ENCODE measurements at places on chromosomes 2 and 18.

GRCh38 chr2:121947674-121948073, 192.2 kb downstream of the TSN start:
- no peak for DNase-seq

- DNase-seq, result peak; percentile 64
These were observed 128.9 kb downstream of the HDAC4 start for GRCh38 chr2:239271882-239272281.

- DNase-seq, result peak; percentile 93
These were observed 105.5 kb downstream of the COLEC12 start for GRCh38 chr18:394987-395362.

- DNase-seq, result no peak
These were observed 172.5 kb upstream of the NETO1 start for GRCh38 chr18:73040247-73040646.

- no peak for DNase-seq
These were observed 61.6 kb downstream of the WDR7 start for GRCh38 chr18:56712761-56713160.

- peak; percentile 86 for DNase-seq
These were observed 69.3 kb upstream of the FN1 start for GRCh38 chr2:215505044-215505786.

DNA sequence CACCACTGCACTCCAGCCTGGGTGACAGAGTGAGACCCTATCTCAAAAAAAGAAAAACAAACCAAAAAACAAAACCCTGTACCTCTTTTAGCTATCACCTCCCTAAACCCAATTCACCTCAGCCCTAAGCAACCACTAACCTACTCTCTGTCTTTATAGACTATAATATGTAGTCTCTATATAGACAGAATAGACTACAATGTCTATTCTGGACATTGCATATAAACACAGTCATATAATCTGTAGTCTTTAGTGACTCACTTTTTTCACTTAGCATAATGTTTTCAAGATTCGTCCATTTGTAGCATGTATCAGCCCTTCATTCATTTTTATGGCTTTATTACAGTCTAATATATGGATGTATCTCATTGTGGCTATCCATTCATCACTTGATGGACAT, 37.2 kb upstream of the MRPL33 start:
- no peak for DNase-seq

- DNase-seq, result no peak
These were observed 481.2 kb downstream of the NUP35 start for GRCh38 chr2:183605440-183605839.

GRCh38 chr2:68287580-68288441, 31.9 kb downstream of the CNRIP1 start:
- peak; percentile 65 for DNase-seq

DNA sequence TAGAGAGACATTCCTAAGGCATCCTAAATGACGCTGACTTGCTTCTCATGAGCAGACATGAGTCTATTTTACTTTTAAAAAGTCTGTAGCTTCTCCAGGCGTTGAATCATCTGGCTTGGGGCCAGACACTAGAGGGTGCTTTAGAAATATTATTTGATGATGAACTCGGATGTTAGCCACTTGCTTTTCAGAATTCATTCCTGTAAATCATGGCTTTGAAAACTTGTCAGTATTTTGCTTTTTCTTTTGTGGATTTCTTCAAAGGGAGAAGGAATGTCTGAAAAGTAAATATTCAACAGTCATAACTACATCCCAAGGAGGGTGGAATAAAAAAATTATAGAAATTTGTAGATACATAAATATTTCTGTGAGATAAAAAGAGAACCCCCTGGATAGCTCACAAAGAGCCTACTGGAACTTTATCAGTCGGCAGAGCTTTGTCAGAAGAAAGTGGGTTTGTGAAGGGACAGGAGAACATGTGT, 370.8 kb downstream of the OSR1 start:
- peak; percentile 95 for DNase-seq

- DNase-seq, result no peak
These were observed 9.9 kb upstream of the CTLA4 start for GRCh38 chr2:203857656-203858055.

DNA sequence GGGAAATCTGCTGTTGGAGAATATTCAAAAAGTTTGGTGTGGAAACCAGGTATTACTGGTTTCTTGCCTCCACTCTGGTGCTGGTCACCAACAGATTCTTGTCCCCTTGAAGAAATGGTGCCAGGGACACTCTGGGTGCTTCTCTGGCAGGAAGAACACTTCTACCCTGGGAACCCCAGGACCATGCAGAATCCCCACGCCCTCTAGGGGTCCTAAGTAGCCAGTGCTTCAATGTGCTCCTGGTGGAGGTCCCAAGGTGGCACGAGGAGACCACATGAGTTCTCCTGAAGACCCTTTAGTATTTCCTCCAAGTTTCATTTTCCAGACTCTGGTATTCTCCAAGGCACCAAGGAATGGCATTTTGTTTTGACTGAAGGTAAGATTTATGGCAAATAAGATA, 380.6 kb downstream of the TSN start:
- DNase-seq, result peak; percentile 8

GRCh38 chr18:1544016-1544415, 639.3 kb downstream of the ADCYAP1 start:
- no peak for DNase-seq

DNA sequence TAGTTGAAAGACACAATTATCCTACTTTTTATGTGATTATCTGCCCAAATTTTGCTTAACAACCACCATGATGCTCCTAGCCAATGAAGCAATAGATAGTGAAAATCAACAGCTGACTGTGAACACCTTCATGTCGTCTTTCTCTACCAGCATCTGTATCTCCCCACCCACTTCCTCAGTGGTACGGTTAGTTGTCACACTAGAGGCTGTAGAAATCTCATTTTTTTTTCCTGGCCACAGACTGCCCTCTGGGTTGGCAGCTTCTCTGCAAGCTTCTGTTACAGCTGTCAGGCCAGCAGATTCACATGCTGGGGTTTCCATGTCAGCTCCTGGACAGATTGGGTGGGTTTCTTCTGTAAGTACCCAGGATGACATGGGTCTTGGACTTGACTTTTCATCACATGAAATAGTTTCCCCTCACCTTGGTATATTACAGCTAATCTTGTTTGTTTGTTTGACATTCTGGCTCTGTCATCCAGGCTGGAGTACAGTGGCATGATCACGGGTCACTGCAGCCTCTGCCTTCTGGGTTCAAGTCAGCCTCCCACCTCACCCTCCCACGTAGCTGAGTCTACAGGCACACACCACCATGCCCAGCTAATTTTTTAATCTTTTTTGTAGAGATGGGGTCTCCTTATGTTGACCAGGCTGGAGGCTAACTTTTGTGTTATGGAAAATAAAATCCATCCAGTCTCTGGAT, 24.3 kb downstream of the STAT4 start:
- DNase-seq, result no peak

- DNase-seq, result no peak
These were observed 9.7 kb upstream of the EN1 start for GRCh38 chr2:118856978-118857676.

- DNase-seq, result peak; percentile 54
These were observed 37.0 kb downstream of the RAPGEF4 start for GRCh38 chr2:172772633-172773032.

DNA sequence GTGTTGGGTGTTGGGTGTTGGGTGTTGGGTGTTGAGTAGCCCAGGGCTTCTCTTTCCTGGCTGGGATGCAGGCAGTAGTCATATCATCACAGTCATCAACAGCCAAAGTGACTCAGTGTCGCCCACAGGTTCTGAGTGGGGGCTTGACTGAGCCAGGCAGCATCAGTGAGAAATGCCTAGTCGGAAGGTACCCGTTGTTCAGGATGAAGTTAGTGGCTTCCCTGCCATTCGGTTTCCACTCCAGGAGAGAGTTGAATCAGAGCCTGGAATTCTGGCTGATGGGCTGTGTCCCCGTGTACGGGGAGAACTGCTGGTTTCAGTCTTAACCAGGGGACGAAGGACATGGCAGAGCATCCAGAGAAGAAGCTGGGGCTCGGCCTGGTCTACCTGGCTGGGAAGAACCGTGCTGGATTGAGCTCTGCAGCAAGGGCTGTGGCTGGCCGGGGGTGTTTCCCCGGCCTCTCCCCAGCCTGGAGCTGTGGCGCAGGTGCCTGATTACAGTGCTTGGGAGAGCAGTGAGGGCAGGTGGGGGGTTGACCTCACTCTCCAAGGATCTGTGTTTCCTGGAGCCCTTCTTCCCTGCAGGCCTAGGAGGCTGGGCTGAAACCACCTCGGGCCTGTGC, 49.4 kb downstream of the AGAP1 start:
- peak; percentile 39 for DNase-seq

- DNase-seq, result peak; percentile 18
These were observed 128.3 kb upstream of the ATP5MC3 start for GRCh38 chr2:175309799-175310198.

DNA sequence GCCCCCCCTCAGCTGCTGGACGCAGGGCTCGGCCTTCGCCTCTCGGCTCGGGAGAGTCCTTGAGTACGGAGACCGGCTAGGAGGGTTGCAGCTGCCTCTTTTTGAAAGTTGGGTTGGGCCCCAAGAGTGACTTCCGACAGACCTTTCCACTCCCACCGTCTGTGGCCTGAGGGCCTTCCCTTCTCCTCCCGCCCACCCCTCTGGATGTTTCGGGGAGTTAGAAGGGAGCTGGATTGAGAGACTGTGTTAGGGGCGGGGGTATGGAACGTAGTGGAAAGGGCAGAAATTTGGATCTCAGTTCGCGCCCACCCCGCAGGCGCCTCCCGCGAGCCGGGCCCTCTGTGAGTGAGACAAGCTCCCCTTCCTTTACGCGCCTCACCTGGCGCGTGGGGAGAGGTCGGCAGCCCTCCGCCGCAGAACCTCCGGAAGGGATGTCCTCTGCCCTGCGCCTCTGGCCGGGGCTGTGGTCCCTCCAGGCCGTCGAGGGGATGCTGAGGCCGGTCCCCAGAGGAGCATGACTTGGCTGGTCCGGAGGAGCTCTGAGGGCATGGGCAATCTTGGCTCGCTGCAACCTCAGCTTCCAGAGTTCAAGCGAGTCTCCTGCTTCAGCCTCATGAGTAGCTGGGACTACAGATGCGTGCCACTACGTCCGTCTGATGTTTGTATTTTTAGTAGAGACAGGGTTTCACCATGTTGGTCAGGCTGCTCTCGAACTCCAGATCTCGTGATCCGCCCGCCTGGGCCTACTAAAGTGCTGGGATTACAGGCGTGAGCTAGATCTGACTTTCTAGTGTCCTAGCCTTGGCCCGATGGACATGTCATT, 15.9 kb downstream of the C2orf74 start:
- peak; percentile 30 for DNase-seq

GRCh38 chr2:181677912-181678586, 2.3 kb downstream of the NEUROD1 start:
- DNase-seq, result peak; percentile 78
